ENCODE measurements at places on chromosomes 1 and 21.

DNA sequence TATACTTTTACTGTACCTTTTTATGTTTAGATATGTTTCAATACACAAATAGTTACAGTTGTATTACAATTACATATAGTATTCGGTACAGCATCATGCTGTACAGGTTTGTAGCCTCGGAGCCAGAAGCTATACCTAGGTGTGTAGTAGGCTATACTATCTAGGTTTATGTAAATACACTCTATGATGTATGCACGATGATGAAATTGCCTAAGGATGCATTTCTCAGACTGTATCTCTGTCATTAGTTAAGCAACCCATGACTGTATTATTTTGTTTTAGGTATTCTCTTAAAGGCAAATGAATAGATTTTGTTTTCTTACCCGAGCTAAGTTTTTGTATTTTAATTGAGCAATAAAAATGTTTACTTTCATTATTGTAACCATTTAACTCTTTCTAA lies 56.4 kb downstream of the SPATA17 start:
- no peak for DNase-seq

DNA sequence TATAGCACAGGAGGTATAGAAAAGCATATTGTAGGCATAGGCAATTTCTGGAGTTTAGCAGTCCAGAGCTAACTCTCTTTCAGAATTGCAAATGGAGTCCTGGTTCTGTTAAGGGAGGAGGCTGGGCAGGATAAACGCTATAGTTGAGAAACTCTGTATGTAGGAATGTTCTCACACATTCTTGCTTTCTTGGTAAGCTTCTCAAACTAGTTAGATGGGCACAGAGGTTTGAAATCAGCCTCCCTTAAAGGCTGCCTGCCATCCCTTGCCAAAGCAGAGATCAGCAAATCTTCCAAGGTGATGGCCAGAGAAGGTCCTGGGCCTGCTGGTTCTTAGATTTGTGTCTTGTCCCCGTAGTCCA lies 42.9 kb upstream of the TADA1 start:
- DNase-seq = no peak

DNA sequence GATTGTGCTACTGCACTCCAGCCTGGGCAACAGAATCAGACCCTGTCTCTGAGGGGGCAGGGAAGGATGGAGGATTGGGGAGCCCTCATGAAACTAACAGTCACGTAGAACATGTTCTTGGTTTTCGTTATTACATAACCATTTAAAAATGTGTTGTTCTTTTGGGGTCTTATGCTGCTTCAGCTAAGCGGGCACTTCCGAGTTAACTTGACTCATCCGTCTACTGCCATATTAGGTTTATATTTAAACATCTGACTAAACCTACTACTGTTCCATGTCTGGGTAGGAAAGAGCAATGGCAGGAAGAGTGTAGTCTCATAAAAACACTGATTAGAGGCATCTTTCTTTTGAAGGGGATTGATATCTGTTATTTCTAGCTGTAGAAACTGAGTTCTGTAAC lies 59.5 kb upstream of the BMP8A start:
- no peak for DNase-seq

DNA sequence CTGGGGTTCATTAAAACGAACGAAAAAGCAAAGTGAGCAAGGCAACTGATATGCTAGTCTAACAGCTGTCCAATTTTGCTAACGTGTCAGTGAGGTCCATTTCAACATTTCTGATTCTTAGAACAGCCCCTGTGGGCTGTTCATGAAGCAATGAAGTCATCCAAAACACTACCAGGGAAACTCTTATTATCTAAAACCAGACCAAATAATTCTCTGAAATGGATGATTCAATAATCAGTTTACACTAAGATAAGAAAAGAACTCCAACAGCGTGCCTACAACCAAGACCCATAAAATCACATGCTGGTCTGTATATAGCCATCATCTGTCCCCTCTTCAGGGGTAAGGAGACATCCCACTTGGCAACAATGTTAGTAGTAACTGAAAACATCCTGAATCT lies 122.7 kb downstream of the TGFBR3 start:
- no peak for DNase-seq

DNA sequence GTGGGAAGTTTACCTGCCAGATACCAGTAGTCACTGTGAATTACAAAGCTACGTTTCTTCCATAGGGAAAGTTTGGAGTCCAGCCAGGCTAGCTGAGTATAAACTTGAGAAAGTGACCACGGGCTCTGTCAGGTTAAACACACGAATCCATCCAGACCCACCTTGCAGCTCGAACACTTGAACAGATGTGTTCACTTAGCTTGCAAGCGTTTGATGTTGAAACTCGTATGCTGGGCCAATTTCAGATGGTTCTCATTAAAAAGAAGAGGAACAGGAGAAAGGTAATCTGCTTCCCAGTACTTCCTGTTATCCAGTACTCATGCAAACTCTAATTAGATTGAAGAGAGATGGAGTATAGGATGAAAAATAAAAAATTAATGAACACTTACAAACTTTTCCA lies 636.4 kb downstream of the SMYD3 start:
- no peak for DNase-seq

- no peak for DNase-seq
These were observed 284.1 kb downstream of the BRINP3 start for GRCh38 chr1:190193508-190194115.

- no peak for DNase-seq
These were observed 123.7 kb downstream of the NTNG1 start for GRCh38 chr1:107264561-107264960.
